CD4-positive, alpha-beta T cell treated with Interleukin-4 for 4 hours (primary cell): ENCODE measurements at places on chromosomes 16 and 17.

GRCh38 chr17:47663912-47664623 lies 14.3 kb downstream of the KPNB1 start:
- peak; percentile 75 for DNase-seq

DNA sequence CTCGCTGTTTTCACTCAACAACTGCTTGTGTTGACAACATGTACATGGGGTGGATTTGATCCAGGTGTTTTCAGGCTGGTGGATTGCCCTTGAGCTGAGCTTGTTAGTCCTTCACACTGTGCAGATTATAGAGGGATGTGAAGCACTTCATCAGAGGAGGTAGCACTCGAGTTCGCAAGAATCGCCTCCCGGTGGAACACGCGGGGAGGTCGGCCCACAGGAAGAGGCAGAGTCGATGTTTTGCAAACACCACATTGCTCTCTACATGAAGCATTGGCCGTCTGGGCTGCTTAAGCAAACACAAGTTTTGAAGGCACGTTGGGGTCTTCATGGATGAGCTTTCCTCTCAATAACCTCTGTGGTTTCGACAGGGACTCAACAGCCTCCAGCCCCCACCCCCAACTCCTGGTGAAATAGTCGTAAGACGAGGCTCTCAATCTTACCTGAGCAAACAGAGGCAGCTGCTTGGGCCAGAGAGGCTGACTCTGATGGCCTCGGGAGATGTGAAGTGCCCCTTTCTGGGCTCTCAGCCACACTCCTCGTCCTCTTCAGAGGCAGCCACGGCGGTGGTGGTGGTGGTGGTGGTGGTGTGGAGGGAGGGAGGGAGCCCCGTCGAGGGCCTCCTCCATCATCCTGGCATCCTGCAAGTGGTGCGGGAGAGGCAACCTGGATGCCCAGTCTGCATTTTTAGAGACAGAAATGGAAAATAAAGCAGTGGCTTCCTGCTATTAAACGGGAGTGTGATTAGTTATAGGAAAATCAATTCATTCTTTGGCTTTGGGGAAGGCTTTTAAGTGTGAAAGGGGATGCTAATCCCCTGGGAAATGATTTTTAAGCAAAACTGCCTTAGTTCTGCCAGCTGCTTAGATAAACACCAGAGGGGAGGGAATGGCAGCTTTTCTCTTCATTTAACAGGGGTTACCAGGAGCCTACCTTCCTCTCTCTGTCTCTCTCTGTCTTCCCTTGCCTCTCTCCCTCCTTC lies 552.5 kb upstream of the EEF2KMT start:
- no peak for DNase-seq

GRCh38 chr17:43722870-43723665 lies 35.5 kb downstream of the SOST start:
- DNase-seq = no peak

- no peak for DNase-seq
These were observed 48.9 kb downstream of the MYH3 start for GRCh38 chr17:10608244-10608643.

GRCh38 chr17:41777574-41778188 lies 8.8 kb downstream of the JUP start:
- DNase-seq = no peak

DNA sequence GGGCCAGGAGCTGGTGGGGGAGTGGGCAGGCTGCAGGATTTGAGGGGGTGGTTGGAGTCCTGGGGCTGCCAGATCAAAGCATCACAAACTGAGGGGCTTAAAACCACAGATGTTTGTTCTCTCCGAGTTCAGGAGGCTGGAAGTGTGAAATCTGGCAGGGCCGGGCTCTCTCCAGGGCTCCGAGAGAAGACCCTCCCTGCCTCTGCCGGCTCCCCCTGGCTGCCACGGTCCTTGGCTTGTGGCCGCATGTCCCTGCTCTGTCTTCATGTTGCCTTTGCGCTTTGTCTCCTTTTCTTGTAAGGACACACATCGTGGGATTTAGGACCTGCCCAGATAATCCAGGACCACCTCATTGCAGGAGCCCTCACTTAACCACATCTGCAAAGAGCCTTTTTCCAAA lies 139.8 kb upstream of the GSE1 start:
- no peak for DNase-seq
